LoVo (cell line): ENCODE measurements at places on chromosomes 13 and 19.

DNA sequence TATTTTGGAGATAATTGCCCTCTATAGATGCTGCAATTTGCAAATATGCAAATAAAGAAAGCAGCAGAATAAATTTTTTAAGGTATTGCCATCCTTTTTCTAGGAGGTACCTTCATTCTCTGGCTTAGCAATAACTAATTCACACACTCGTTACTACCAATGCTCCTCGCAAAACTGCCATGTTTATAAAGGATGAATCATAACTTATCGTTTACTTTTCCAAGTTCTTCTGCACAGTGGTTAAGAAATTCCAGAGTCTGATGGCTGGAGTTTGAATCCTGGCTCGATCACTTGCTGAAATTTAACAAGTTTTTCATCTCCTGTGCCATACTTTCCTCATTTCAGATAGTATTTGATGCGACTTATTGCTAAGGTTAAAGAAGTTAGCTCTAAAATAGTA lies 708.6 kb upstream of the KLHL1 start:
- no peak for DNase-seq

GRCh38 chr19:11070123-11070522 lies 19.1 kb upstream of the LDLR start:
- DNase-seq = no peak

DNA sequence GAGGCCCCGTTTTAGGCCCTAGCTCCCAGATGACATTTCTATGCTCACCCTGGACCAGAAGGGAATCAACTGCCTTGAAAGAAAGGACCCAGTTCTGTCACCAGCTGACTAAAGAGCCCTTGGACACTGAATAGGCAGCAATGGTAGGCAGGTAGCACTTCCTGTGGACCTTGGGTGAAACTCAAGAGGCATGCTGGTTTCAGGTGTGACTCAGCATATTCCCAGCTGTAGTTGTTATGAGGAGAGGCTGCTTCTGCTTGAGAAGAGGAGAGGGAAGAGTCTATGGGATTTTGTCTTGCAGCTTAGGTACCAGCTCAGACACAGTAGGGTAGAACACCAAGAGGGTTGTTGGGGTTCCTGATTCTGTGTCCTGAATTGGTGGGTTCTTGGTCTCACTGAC lies 37.9 kb upstream of the HTR2A start:
- DNase-seq = no peak

DNA sequence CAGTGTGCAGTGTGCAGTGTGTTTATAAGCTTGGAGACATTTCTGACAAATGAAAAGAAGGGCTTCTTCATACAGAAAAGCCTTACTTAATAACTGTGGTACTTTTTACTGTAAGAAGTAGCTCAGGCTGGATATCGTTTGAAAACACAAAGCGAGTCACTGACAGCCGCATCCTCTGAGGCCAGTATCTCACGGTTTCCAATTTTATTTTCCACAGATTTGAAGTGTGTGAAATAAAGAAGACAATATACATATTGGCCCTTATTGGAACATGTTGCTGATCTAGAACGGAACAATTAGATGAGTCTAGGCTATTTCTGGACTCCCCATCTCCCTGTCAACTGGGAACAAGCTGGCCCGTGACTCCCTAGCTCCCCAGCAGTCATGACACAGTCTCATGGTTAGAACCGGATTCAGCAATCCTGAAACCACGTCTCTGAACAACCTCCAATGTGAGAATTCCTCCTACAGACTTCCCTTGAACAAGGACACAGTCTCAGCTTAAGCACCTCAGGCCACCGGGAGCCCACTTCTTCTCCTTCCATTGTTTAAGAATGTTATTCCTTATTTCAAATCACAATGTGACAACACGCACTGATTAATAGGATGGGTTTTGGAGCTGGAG lies 484.5 kb downstream of the COG6 start:
- no peak for DNase-seq

GRCh38 chr19:39924389-39924788 lies 10.0 kb downstream of the FCGBP start:
- DNase-seq = no peak

DNA sequence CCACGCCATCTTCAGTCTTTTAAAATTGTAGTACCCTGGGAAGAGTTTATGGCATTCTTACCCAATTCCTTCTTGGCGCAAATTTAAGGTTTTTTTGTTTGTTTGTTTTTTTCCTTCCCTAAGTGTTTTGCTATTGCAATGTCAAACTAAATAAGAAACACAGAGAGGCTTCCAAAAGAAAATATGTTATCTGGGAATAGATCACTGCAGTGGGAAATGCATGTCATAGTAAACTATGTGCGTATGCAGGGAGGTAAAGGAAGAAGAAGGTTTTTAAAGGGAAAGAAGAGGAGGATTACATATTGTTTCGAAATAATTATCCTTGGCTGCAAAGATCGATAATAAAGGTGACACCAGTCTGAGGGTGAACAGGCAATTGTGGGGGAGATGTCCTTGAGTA lies 13.2 kb downstream of the CLEC11A start:
- no peak for DNase-seq

DNA sequence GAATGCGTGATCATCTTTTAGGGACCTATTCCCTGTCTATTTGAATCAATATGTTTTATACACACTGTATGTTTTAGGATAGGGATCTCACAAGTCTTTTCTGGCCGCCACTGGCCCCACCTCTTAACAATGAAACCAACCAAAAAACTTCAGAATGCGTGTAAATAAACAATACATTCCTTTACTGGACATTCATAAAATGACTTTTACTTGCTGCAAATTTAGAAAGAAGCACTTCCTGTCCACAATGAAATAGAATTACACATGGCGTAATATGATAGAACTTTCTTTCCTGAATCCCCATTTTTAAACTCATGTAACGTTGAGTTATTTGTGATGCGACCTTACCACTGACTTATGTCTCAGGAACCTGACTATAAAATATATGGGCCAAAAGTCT lies 233.6 kb downstream of the SLITRK6 start:
- no peak for DNase-seq
